ENCODE measurements at places on chromosomes 6 and 20. TPM values are rescaled to one million over a fixed set of nuclear protein-coding genes. Genes with fewer than 3 reads are reported as not detected.

TUBB2B gene
- 2.5 TPM for total RNA-seq

CST7 gene
- not detected for total RNA-seq

SALL4 gene
- total RNA-seq = 3.8 TPM

HLA-DPB1 gene
- not detected for total RNA-seq

MTFR2 gene
- 10.5 TPM for total RNA-seq

NKAPL gene
- total RNA-seq = not detected

SIRPD gene
- total RNA-seq = 0.37 TPM

AVP gene
- total RNA-seq = not detected

TNFRSF21 gene
- 172 TPM for total RNA-seq

XKR7 gene
- not detected for total RNA-seq

STX11 gene
- total RNA-seq = 0.17 TPM

PLN gene
- total RNA-seq = not detected

PRPH2 gene
- not detected for total RNA-seq

AKAP7 gene
- 3.8 TPM for total RNA-seq

GRCh38 chr6:149049230-149049629 is 268.3 kb upstream of the TAB2 start:
- DNase-seq = peak; percentile 72

DNA sequence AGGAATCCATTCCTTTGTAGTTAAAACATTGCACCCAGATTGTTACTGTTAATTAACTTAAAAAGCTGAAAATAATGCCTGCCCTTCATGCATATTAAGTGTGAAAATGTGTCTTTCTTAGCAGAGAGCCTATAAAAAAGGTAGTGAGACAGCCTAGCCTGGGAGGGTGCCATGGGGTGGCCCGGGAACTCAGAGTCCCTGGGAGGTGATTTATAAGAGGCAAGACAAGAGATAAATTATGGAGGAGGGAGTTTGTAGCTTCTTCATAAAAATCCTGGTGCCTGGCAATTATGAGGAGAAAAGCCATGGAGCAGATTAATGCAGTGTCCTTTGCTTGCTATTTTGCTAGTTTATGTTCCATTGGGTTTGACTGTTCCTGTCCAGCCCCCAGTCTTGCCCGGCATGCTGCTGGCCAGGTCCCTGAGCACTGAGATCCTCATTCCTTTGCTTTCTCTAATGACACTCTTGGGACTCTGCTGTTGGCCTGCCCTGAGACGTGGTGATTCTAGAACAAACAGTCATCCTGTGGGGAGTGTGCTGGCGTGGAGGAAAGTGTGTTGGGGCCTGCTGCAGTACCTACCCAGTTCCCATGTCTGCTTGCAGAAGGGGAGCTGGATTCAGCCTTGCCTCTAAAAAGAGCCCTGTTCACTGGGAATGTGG is 4.2 kb downstream of the MLN start:
- no peak for DNase-seq

DNA sequence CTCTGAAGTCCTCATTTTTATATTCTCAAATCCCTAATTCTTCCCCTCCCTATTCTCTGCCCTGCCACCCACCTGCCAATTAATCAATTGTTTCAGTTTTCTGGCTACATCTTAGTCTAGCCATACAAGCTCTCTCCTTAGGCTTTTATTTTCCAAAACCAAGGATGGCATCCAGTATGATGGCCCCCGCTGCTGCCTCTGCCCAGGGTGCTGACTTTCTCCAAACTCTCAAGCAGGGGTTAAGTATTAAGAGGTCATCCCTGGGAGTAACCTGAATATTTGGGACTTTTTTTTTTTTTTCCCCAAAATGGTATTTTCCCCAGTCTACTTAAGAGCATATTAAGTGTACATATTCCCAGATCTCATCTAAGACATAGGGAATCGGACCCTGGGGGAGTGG is 183.8 kb downstream of the DHX35 start:
- DNase-seq = no peak

DNA sequence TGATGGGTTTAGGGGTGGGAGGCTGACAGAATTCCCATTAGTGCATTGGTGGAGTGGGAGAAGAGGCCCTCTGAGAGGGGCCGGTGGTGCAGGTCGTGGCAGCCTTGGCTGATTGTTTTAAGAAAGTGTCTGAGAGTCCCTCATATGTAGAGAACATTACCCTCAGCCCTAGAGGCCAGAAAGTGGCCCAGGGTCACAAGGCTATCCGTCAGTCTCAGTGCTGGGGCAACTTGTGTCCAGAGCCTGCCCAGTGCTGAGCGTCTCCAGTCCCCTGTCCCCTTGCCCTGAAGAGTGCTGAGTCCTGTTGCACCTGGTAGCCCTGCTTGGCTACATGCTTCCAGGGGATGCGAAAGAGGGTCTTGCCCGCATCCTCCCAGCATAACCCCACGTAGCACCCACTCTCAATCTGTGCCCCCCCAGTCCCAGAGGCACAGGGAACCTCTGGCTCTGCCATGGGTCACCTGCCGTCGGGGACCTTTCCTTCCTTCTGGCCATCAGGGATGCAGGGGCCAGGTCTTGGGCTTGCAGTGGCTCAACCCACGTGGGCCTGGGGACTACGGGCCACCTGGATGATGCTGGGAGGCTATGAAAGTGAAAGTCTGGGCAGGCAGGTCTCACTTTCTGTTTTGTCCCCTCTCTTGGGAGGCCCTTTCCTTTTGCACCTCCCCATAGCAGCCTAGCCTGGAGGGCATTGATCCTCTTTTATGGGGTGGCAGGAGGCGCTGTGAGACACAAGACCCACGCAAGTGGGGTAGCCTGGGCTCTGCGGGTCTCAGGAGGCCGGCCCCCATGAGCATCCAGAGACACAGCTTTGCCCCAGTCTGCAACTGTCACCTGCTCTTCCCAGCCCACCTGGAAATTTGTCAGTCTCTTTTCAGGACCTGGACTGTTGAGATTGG is 12.2 kb downstream of the DUSP15 start:
- DNase-seq = no peak

GRCh38 chr20:45822857-45823256 is 4.3 kb downstream of the TNNC2 start:
- DNase-seq = peak; percentile 68

DNA sequence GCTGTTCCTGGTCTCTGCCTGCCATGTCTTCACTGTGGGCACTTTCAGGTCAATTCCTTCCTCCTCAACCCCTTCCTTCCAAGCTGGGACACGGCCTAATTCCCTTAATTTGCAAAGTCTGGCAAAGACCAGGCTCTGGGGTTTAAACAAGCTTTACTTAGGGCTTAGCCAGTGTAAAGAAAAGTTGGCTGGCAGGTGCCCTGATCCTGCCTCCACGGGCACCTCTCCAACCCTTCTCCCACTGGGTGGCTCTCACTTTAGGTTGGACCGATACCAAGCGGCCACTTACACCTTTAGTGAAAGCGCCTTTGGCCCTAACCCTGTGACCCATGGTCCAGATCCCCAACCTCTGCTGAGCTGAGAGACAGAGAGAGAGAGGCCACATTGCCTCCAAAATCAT is 13.7 kb upstream of the MLN start:
- DNase-seq = no peak

- DNase-seq = no peak
These were observed 39.8 kb upstream of the PTPN1 start for GRCh38 chr20:50470264-50470858.

DNA sequence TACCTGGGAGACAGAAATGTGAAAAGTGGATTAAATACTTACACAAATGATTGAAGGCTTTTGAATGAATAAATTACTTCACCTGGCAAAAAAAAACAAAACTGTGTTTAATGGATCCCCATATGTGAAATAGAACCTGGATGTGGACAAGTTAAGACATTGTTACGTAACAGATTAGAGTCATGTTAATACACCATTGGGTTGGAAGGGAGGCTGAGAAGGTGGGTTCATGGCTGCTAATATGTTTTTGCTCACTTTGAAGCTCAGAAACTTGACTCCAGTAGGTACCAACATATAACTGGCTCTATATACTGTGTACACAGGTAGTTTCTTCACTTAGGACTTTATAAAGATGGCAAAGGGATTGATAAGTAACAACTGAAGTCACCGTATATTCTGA is 21.4 kb upstream of the TENT5A start:
- DNase-seq = no peak

GRCh38 chr6:16741112-16742016 is 19.9 kb downstream of the ATXN1 start:
- peak; percentile 67 for DNase-seq

GRCh38 chr6:31825553-31825952 is 2.0 kb upstream of the HSPA1B start:
- no peak for DNase-seq

- DNase-seq = no peak
These were observed 175.7 kb downstream of the ALDH8A1 start for GRCh38 chr6:134774201-134774638.

DNA sequence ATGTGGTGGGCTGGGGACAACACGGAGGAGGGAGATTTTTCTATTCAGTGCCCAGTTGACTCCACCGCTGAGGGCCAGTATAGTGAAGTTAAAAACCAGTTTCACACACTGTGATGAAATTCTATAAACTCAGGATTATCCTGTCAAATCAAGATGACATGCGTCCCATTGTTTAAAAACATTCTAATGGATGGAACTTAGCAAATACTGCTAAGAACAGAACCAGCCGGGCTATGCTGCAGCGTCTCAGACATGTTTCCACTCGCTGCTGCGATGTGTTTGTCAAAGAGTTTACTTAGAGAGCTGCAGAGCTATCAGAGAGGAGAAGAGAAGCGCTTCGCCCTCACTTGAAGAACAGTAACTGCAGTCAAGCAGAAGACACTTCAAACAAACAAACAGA is 212.6 kb upstream of the FOXQ1 start:
- no peak for DNase-seq

- no peak for DNase-seq
These were observed 6.1 kb upstream of the ZMYND8 start for GRCh38 chr20:47362361-47363219.

DNA sequence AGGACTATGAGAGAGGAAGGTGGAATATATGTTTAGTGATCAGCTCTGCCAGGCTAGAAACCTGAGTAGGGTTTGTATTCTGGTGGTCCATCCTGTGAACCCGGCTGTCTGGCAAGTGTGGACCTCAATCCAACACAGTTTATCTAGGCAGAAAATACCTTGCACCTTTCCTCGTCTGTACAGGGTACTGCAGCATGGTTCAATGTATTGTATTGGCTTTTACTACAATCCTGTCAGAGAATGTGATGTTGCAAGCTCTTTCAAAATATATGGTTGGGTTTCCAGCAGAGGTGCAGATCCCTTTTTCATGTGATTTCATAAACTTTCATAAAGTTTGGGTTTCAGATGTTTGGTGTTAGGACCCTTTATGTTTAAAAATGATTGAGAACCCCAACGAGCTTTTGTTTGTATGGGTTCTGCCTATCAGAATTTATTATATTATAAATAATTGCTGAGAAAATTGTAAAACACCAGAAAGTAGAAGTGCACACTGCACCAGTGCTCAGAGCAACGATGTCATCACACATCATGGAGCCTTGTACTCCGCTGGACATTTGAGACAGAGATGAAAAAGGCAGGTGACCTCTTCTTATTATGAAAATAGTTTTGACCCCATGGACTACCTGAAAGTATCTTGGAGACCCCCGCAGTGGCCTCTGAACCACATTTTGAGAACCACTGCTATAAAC is 106.6 kb downstream of the RTN4IP1 start:
- no peak for DNase-seq

GRCh38 chr20:38645351-38645750 is 43.7 kb downstream of the ARHGAP40 start:
- DNase-seq = no peak

DNA sequence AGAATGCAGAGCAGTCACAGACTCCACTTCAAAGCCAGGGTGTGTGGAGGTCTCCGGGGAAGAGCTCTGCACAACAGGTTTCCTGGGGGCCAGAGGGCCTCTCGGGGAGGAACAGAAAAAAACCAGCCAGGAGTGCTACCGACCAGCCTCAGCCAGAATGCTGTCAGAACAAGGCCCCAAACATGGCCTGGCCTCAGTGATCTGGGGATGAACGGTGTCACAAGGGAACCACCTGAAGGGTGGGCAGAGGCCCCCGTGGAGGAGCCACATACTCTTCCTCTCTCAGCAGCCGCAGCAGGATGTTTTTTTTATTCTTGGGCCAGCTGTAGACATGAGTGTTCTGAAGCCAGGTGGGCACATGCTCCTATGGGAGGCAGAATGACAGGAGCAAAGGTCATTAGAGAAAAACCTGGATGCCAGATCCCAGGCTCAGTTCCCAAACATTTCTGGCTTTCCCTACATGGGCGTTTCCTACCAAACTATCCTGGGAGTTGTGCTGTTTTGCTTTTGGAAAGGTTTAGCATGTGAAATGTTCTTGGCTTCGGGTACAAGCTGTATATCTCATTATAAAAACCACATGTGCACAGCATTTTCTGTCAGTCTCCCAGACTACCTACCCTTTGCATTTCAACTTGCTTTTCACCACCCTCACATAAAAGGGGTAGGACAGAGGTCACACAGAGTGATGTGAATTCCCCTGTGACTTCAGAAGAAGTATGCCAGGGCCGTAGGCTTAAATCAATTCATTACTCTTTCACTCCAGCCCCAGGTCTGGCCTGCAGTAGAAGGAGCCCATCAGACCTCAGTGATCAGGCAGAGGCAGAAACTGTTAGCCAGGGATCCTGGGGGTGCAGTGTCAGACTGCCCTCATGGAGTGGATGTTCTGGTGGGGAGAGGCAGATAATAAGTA is 46.2 kb downstream of the TRAF3IP2 start:
- DNase-seq = no peak

- no peak for DNase-seq
These were observed 243.1 kb upstream of the ECI2 start for GRCh38 chr6:4378319-4378996.

DNA sequence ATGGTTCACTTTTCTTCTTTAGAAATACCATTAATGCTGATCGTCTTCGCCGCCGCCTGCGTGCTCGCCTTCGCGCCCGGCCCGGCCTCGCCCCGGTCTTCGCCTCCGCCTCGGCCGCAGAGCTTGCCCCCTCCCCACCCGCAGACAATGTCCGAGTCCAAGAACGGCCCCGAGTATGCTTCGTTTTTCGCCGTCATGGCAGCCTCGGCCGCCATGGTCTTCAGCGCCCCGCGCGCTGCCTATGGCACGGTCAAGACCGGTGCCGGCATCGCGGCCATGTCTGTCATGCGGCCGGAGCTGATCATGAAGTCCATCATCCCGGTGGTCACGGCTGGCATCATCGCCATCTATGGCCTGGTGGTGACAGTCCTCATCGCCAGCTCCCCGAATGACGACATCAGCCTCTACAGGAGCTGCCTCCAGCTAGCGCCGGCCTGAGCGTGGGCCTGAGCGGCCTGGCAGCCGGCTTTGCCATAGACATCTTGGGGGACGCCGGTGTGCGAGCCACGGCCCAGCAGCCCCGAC is 4.8 kb upstream of the PRPH2 start:
- no peak for DNase-seq

GRCh38 chr6:2843138-2843740 is 1.6 kb upstream of the SERPINB1 start:
- peak; percentile 84 for DNase-seq

GRCh38 chr20:47278907-47279348 is 77.6 kb downstream of the ZMYND8 start:
- no peak for DNase-seq

GRCh38 chr20:634148-634925 is 18.7 kb downstream of the SRXN1 start:
- DNase-seq = no peak

- peak; percentile 68 for DNase-seq
These were observed 45.8 kb downstream of the TM9SF4 start for GRCh38 chr20:32155017-32155981.
